OCI-LY7 (cell line): ENCODE measurements at places on chromosomes 12 and 14. TPM values are rescaled to one million over a fixed set of nuclear protein-coding genes. Genes with fewer than 3 reads are reported as not detected.

The RAB5B gene
- total RNA-seq, result 47.2 and 50.5 TPM in 2 replicates

The KRT86 gene
- not detected in 2 replicates for total RNA-seq

The BEGAIN gene
- 0.06 and 0.76 TPM in 2 replicates for total RNA-seq

The YBX3 gene
- 220 and 223 TPM in 2 replicates for total RNA-seq

The CHURC1 gene
- 54.6 and 72.5 TPM in 2 replicates for total RNA-seq

The HOXC12 gene
- not detected in 2 replicates for total RNA-seq

The TAS2R9 gene
- total RNA-seq, result not detected in 2 replicates

The SLC24A4 gene
- not detected in 2 replicates for total RNA-seq

The TMEM116 gene
- total RNA-seq, result 13.1 and 16.0 TPM in 2 replicates

The IKBIP gene
- total RNA-seq, result 25.5 and 26.6 TPM in 2 replicates

The ACOT6 gene
- not detected in 2 replicates for total RNA-seq

The EIF2S3B gene
- total RNA-seq, result 0.95 and 1.6 TPM in 2 replicates

The WDHD1 gene
- total RNA-seq, result 56.3 and 60.3 TPM in 2 replicates

The OVCH1 gene
- total RNA-seq, result not detected in 2 replicates

The KMT2D gene
- total RNA-seq, result 122 and 129 TPM in 2 replicates

The SMCO2 gene
- not detected in 2 replicates for total RNA-seq

The VPS29 gene
- 162 and 168 TPM in 2 replicates for total RNA-seq

The TAS2R43 gene
- total RNA-seq, result 3.0 and 3.1 TPM in 2 replicates

The OTX2 gene
- not detected in 2 replicates for total RNA-seq

The RFLNA gene
- not detected in 2 replicates for total RNA-seq

The SMIM41 gene
- total RNA-seq, result not detected in 2 replicates

The PTHLH gene
- total RNA-seq, result not detected in 2 replicates
